ENCODE measurements at places on chromosomes 13 and 19.

- DNase-seq, result no peak
Observed at GRCh38 chr13:73065036-73065435, 6.2 kb downstream of the KLF5 start.

GRCh38 chr13:19834704-19835103 is 28.7 kb downstream of the ZMYM5 start:
- DNase-seq, result no peak

GRCh38 chr13:27110056-27110746 is 61.4 kb downstream of the USP12 start:
- peak; percentile 42 for DNase-seq

GRCh38 chr19:50817941-50818858 is 5.4 kb downstream of the KLK1 start:
- DNase-seq, result peak; percentile 90

Measured in NCI-H69 (cell line).